Pons (tissue), 1 donor: ENCODE measurements at places on chromosomes 11 and 22.
A peak's percentile ranks its signal among the peaks of the same experiment; 100 is the strongest.

GRCh38 chr11:76329983-76330382 is 50.9 kb downstream of the THAP12 start:
- DNase-seq = no peak

GRCh38 chr11:102287964-102288724 is 29.1 kb upstream of the BIRC3 start:
- DNase-seq = peak; percentile 84

- no peak for DNase-seq
Measured at GRCh38 chr11:206526-207207, 532 bp downstream of the BET1L start.

DNA sequence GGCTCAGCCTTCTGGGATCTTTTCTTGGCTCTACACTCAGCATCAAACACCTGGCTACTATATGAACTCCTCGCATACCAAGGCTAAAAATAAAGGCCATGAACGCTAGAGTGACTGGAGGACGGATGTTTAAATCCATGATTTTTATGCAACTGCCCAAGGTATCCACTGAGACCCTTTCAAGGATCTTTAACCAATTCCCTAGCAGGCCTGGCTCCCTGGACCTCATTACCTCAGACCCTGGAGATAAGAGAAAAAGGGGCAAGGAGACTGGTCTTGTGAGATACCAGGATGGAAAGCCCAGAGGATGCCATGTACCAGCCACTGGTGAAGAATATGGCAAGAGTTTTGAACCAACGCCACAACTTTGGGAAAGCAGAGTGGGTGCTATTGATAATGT is at the start of gene OR51G2:
OR51G2 (minus strand) TSS at position 101 of the 400 bp plus-strand sequence. CDS start 3,687 bp downstream, outside the sequence.
- DNase-seq = no peak

DNA sequence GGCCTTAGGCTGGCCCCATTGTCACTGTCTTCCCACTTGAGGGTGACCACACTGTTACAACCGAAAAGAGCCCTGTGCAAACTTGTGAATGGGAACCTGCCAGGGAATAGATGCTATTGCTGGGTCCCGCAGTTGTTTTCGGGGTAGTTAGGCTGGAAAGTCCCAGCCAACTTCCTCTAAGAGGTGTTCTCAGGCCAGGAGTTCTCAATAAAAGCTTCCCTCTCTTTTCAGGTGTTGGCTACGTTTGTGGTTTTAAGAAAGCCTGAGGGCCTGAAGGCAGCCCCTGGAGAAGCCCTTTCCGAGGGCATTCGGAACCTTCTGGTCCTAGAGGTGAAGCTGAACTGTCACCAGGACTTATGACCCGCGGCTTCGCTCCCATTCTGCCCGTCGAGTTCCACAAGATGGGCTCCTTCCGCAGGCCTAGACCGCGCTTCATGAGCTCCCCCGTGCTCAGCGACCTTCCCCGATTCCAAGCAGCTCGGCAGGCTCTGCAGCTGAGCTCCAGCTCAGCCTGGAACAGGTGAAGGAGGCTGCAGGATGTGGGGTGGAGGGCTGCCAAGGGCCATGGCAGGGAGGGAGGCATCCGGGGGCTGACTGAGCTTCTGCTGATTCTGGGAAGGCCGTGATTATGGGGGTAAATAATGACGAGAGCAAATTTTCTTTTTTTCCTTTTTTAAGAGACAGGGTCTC is 104.8 kb downstream of the PRR5L start:
- no peak for DNase-seq

- DNase-seq = no peak
Measured at GRCh38 chr11:76215941-76216340, 9.6 kb upstream of the WNT11 start.

- DNase-seq = no peak
Measured at GRCh38 chr22:17638182-17638431, 450 bp upstream of the BCL2L13 start.

- DNase-seq = no peak
Measured at GRCh38 chr11:22521226-22521625, 104.4 kb downstream of the FANCF start.

- DNase-seq = no peak
Measured at GRCh38 chr11:98766903-98767302, 253.8 kb upstream of the CNTN5 start.

GRCh38 chr11:97995874-97996273 is 1024.9 kb upstream of the CNTN5 start:
- no peak for DNase-seq

- no peak for DNase-seq
Measured at GRCh38 chr22:22387386-22387736, 121.2 kb downstream of the ZNF280B start.

- DNase-seq = peak; percentile 96
Measured at GRCh38 chr11:134223836-134224709, at the start of the genes NCAPD3 and VPS26B. Gene NCAPD3 (minus strand): TSS chr11:134223967. CDS start chr11:134223926, 41 bp downstream. Gene VPS26B (plus strand): TSS chr11:134224671. CDS start chr11:134225123, 452 bp downstream.

DNA sequence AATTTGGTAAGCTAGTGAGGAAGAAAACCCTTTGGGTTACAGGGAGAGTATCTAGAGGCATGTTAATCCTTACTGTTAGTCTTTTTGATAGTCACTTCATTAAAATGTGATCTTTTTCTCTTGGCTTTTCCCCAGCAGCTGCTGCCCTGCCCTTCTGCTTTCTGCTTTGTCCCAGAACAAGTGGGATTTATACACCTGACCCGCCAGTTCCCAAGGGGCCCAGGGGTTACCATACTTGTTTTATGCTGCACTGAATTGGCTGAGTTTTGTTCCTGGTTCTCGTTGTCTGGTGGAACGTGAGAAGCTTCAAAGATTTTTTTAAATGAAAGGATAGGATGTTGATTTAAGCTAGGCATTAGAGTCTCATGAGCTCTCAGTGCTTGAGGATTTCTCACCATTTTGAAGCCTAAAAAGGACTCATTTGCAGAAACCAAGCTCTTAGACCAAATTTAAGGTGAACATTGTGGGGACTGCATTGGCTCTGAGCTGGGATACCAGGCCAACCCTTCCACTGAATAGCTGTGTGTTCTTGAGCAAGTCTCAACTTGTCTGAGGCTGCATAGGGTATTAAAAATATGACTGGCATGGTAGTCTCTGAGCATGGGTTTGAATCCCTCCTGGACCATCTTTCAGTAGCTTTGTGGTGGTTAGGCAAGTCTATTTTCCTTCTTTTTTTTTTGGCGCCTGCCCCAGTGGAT is 6.6 kb downstream of the LIMK2 start:
- DNase-seq = no peak

GRCh38 chr11:45859661-45860140 is 12.4 kb downstream of the CRY2 start:
- peak; percentile 73 for DNase-seq

- DNase-seq = no peak
Measured at GRCh38 chr11:72552399-72552910, 118.1 kb upstream of the CLPB start.

- DNase-seq = no peak
Measured at GRCh38 chr11:124646148-124646547, 23.5 kb downstream of the TBRG1 start.

DNA sequence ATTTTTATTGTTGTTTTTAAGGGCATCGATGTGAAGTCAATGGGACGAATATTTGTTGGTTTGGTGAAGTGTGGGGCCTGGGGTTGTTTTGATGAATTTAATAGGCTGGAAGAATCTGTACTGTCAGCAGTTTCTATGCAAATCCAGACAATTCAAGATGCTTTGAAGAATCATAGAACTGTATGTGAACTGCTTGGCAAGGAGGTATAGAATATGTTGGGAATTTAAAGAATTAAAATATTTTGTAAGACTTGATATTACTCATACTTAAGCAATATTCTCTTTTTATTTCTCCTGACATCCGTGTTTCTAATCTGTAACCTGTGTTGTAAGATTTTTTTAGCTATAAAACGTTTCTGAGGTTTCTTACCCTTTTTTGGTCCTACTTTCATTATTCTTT is 61.6 kb downstream of the DYNC2H1 start:
- no peak for DNase-seq

DNA sequence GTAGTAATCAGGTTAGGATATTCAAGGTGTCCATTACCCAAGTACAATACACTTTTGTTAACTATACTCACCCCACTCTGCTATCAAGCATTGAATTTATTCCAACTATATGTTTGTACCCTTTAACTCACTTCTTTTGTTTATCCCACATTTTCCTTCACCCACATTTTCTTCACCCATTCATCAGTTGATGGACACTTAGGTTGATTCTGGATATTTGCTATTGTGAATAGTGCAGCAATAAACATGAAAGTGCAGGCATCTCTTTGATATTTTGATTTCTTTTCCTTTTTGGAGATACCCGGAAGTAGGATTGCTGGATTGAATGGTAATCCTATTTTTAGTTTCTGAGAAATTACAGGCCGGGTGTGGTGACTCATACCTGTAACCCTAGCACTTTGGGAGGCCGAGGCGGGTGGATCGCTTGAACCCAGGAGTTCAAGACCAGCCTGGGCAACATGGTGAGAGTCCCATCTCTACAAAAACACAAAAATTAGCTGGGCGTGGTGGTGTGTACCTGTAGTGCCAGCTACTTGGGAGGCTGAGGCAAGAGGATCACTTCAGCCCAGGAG is 6.5 kb downstream of the TMEM25 start:
- no peak for DNase-seq

GRCh38 chr11:1675536-1676228 is 21.3 kb upstream of the KRTAP5-6 start:
- no peak for DNase-seq

DNA sequence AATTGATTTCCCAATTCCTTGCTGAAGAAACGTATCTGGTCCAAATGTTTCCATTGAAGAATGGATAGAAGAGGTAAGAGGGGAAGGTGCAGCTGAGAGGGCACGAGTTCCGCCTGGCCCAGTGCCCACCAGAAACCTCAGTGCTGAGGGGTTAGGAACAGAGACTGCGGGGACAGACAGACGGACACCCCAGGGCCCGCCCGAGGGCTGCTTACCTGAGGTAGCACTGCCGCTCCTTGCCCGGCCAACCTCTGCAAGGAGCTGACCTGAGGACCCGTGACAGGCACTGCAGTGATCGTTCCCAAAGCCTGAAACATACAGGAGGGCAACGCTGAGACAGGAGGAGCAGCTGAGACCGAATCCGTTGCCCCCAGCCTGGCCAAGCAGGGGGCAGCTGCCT is 89.6 kb downstream of the PHF21B start:
- DNase-seq = no peak

DNA sequence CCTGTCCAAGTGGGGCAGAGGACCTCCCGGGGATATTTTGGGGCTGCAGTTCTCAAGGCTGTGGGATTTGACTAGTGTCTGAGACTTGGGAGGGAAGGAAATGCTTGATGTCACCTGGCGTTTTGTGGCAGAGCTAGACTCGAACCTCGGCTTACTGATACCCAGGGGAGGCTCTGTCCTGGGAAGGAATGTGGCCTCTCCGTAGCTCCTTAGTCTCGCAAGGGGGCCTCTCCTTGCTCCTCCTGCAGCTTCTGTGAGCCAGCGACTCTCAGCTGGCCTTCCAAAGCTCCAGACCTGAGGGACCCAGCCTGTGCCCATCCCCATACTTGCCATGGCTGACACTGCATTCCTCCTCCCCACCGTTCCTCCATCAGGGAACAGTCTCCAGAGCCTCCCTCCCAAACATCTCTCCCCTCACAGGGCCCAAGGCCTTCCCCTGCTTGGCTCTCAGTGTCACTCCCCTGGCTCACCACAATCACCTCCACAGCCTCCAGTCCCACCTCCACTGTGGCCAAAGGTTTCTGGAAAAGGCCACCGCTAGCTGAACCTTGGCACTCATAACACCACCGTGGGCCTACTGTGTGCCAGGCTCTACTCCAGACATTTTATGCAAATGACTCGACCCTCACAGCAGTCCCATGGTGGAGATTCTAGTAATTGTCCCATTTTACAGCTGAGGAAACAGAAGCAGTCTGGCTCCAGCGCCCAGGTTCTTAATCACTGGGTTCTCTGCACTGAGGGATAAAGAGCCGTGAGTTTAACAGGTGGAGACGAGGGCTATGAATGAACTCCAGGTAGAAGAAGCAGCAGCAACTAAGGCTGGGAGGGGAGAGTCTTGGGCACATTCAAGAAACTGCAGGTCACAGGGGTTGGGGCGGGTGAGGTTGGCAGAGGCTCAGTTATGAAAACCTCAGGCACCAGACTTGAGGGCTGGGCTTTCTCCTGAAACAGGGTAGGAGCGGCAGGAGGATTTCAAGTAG is 12.1 kb downstream of the P2RY2 start:
- no peak for DNase-seq

GRCh38 chr22:23898006-23898974 is 4.1 kb downstream of the MIF start:
- peak; percentile 75 for DNase-seq

- DNase-seq = no peak
Measured at GRCh38 chr22:28521451-28521850, 158.2 kb downstream of the TTC28 start.

GRCh38 chr11:91170711-91171110 is 947.9 kb upstream of the CHORDC1 start:
- no peak for DNase-seq
